Common myeloid progenitor, CD34-positive (primary cell): ENCODE measurements at places on chromosomes 2 and 18.

- DNase-seq: no peak
Measured at GRCh38 chr18:69830189-69830588, 117.5 kb downstream of the CD226 start.

- peak; percentile 17 for DNase-seq
Measured at GRCh38 chr2:144671695-144672455, 152.0 kb upstream of the ZEB2 start.

DNA sequence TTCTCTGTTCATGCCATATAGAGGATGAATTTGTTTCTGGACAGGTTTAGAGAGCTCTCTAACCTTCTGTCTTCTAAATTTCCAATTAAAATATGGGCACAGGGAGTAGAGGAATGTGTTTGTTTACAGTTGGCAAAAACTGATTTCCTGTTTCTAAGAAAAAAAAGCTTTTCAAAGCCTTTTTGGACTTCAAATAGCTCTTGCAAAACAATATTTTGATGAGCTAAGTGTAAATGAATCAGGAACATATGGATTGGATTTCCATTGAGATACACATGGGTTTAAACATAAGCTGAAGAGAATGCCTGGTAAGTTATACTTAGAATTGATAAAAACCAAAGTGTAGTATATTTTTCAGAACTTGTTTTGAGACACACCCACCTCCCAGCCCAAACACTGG is 677.5 kb downstream of the NYAP2 start:
- DNase-seq: no peak

DNA sequence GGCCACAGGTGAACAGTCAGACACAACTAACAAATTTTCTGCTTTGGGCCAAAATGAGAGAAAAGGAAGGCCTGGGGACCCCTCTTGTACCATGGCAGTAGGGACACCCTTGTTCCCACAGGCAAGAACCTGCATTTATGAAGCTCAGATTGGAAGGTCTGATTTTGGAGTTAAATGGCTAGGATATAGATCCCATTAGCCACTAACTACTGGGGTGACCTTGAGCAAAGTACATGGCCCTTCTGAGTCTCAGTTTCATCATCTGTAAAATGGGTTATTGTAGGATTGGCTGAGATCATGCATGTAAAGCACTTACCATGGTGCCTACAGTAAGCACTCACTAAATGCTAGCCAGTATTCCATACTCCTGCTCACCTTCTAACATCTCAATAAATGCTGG is 101.6 kb upstream of the DAPL1 start:
- no peak for DNase-seq

DNA sequence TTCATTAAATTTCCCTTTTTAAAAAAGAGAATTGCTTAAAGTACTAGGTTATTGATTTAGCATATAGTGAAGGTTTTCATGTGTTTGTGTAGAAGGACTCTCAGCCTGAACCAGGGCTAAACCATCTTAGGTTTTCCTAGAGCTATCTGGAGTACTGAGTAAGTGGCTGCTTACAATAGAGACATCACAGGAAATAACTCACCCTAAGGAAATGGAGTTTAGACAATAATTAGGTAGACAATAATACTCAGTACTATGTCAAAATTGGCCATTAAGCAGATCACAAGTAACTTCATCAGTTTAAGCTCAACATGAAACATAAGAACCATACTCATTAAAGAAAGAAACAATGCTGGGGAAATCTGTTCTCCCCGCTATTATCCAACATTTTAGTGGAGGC is 240.0 kb downstream of the RND3 start:
- DNase-seq: no peak
